A673 (cell line): ENCODE measurements at places on chromosomes 2 and 18. TPM values are rescaled to one million over a fixed set of nuclear protein-coding genes. Genes with fewer than 3 reads are reported as not detected.

Gene PSMA8
- not detected in 2 replicates for total RNA-seq

Gene FOSL2
- 5.3 and 12.2 TPM in 2 replicates for total RNA-seq

Gene ARHGEF4
- total RNA-seq, result 2.1 and 3.2 TPM in 2 replicates

DNA sequence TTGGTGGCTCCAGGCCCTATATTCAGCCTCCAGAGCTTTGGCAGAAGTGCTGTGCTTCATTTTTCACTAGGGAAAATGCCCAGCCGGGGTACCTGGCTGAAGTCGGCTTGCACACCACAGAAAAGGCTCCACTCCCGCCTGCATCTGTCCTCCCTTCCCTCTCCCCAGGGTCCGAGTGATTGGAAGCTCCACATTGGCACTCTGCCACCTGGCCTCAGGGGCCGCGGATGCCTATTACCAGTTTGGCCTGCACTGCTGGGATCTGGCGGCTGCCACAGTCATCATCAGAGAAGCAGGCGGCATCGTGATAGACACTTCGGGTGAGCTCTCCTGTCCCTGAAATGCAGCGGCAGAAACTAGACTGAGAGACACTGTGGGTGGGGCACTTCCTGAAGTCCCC is 47.4 kb downstream of the IMPA2 start:
- DNase-seq, result no peak

Gene EML6
- total RNA-seq, result 1.7 and 1.9 TPM in 2 replicates

GRCh38 chr2:191041418-191042161 is 27.6 kb upstream of the STAT1 start:
- DNase-seq, result no peak

DNA sequence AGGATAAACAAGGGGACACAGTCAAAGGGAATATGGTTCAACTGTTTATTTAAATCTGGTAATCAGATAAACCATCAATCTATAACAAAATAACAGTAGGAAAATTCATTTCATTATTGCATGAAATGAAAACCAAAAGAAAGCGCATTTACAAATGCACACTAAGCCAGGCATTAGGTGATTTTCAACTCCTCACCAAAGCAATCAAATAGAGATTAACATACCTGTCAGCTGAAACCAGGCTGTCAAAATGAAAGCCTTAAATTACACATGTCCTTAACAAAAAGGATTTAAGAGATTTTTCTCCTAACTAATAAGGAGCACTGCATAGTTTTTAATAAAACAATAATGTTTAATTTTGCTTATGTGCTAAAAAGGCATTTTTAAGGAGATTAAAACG is 23.0 kb downstream of the STK39 start:
- no peak for DNase-seq

Gene PIEZO2
- total RNA-seq, result 5.5 and 8.8 TPM in 2 replicates

Gene TSPYL6
- total RNA-seq, result not detected in 2 replicates

DNA sequence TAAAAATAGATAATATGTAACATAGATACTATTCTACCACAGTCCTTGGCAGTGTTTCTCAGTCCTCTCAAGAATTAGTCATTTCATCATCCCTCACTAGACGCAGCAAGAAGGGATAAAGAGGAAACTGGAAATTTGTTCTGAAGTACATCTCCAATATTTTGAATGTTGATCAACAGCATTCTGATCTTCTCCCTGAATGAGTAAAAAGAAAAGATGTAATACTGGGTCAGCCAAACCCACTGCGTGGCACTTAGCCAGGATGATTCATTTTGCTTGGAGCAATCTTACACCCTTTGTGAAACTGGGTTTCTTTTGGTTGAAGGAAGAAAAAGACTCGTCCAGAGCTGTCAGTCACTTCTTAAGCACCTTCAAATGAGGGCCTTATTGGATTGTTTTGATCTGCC is 54.1 kb downstream of the TAF1B start:
- DNase-seq, result peak; percentile 87

Gene TIMM21
- 70.5 and 85.1 TPM in 2 replicates for total RNA-seq

GRCh38 chr2:113818382-113818951 is 62.0 kb upstream of the SLC35F5 start:
- DNase-seq, result no peak

GRCh38 chr2:44706681-44707553 is 234.6 kb upstream of the SIX3 start:
- no peak for DNase-seq
